Ascending aorta (tissue), 2 donors: ENCODE measurements at places on chromosomes 1 and 21. TPM values are rescaled to one million over a fixed set of nuclear protein-coding genes. Genes with fewer than 3 reads are reported as not detected.

- no peaks in the 10 kb centered on the region for H3K4me1 ChIP-seq
- H3K27me3 ChIP-seq, result no peaks in the 10 kb centered on the region
- H3K27ac ChIP-seq, result peak overlapping the region; percentile 13
- no peak for DNase-seq
- no peak overlapping the region for H3K4me3 ChIP-seq
Measured at GRCh38 chr21:33300701-33301631, 23.8 kb upstream of the IFNAR1 start.

BEND5 gene
- total RNA-seq, result 3.4 TPM

EXTL1 gene
- total RNA-seq, result 0.85 TPM

ESRRG gene
- not detected for total RNA-seq

GRCh38 chr1:30649321-30649991 is 73.9 kb downstream of the MATN1 start:
- no peaks in the 10 kb centered on the region for H3K36me3 ChIP-seq
- H3K27me3 ChIP-seq, result no peaks in the 10 kb centered on the region
- no peaks in the 10 kb centered on the region for H3K4me1 ChIP-seq
- H3K27ac ChIP-seq, result no peak overlapping the region
- no peak overlapping the region for H3K4me3 ChIP-seq
- DNase-seq, result no peak

DNA sequence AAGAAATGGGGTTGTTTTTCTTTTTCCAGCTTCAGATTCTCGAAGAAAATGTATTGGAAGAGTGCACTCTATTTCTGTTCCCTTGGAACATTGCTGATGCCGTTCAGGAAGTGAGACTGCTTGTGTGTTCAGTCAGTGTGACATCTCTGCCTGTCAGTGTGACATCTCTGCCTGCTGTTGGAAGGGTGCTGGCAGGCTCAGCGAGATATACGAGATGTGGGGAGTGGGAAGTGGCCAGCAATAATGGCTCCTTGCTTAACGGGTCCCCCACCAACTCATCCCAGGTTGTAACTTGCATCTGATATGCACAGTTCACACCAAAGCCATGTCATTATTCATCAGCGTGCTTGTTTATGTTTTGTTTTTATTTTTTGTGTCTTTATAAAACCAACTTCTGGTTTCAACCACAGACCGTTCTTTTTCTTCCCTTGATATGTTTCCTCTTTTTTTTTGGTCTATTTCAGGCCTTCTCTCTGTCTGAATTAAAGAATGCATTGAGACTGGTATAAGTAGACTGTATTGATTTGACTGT is 145.4 kb downstream of the GALNT2 start:
- H3K36me3 ChIP-seq, result no peaks in the 10 kb centered on the region
- H3K27ac ChIP-seq, result peak overlapping the region; percentile 93
- peak; percentile 60 for DNase-seq
- peaks cover 27% of the 10 kb centered on the region for H3K4me1 ChIP-seq
- H3K27me3 ChIP-seq, result no peaks in the 10 kb centered on the region

GRCh38 chr1:163807331-163808049 is 485.7 kb downstream of the NUF2 start:
- H3K4me1 ChIP-seq, result no peaks in the 10 kb centered on the region
- DNase-seq, result no peak

ACTN2 gene
- 10.5 TPM for total RNA-seq

PROK1 gene
- total RNA-seq, result not detected

KCNH1 gene
- not detected for total RNA-seq

- DNase-seq, result no peak
- H3K4me3 ChIP-seq, result no peak overlapping the region
- H3K4me1 ChIP-seq, result no peaks in the 10 kb centered on the region
- H3K27me3 ChIP-seq, result no peaks in the 10 kb centered on the region
Measured at GRCh38 chr21:35987475-35987874, 72.9 kb downstream of the SETD4 start.

GRCh38 chr21:42387843-42388340 is 8.0 kb downstream of the TMPRSS3 start:
- H3K27ac ChIP-seq, result no peak overlapping the region
- no peaks in the 10 kb centered on the region for H3K27me3 ChIP-seq
- H3K36me3 ChIP-seq, result no peaks in the 10 kb centered on the region
- no peaks in the 10 kb centered on the region for H3K4me1 ChIP-seq
- H3K4me3 ChIP-seq, result no peak overlapping the region
- no peak for DNase-seq

GRCh38 chr1:55827350-55827749 is 612.2 kb upstream of the USP24 start:
- H3K27me3 ChIP-seq, result no peaks in the 10 kb centered on the region
- H3K27ac ChIP-seq, result no peak overlapping the region
- no peak for DNase-seq
- no peaks in the 10 kb centered on the region for H3K4me1 ChIP-seq
- no peak overlapping the region for H3K4me3 ChIP-seq

DNA sequence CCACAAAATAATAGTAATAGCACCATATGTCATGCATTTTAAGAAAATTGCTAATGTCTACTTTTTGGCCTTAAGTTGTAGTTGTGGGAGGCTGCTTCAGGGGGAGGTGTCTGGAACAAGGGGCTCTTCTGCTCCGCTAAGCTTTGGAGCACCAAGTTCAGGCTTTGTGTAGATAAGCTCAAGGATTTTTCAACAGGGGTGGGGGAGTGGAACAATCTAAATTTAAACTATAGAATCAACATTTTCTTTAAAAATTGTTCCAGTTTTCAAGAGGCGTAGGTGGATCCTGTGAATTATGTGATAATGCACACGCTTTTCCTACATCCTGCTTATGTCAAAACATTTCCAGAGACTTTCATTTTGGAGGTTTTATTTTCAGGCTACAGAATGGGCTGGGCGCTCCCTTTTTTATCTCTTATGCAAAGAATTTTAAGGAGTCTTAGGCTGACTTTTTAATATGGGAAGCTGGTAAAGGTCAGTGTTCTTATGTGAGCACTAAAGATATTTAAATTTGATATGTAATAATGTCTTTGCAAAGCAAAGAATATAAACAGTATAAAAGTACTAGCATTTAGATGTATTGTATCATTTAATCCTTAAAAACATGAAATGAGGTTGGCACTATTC is 9.9 kb downstream of the ATP1A1 start:
- H3K27ac ChIP-seq, result peak overlapping the region; percentile 43
- no peak for DNase-seq
- no peaks in the 10 kb centered on the region for H3K27me3 ChIP-seq
- peaks cover 24% of the 10 kb centered on the region for H3K36me3 ChIP-seq

DNA sequence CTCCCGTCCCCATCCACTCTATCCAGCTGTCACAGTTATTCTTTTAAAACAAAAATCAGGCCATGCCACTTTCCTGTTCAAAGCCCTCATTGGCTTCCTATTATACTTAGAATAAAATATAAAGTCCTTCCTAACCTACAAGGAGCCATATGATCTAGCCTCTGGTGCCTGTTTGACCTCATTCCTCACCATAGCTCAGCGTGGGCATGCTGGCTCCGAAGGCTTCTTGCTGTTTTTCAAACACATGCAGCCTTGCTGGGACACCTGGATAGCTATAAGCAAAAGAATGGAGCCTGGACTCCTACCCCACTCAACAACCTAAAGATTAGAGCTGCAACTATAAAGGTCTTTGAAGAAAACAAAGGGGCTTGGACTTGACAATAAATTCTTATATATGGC is 23.7 kb downstream of the DHCR24 start:
- H3K27me3 ChIP-seq, result no peaks in the 10 kb centered on the region
- H3K36me3 ChIP-seq, result peaks cover 9% of the 10 kb centered on the region
- no peak overlapping the region for H3K4me3 ChIP-seq
- H3K27ac ChIP-seq, result no peak overlapping the region
- peak; percentile 49 for DNase-seq

LRRC71 gene
- not detected for total RNA-seq

DNA sequence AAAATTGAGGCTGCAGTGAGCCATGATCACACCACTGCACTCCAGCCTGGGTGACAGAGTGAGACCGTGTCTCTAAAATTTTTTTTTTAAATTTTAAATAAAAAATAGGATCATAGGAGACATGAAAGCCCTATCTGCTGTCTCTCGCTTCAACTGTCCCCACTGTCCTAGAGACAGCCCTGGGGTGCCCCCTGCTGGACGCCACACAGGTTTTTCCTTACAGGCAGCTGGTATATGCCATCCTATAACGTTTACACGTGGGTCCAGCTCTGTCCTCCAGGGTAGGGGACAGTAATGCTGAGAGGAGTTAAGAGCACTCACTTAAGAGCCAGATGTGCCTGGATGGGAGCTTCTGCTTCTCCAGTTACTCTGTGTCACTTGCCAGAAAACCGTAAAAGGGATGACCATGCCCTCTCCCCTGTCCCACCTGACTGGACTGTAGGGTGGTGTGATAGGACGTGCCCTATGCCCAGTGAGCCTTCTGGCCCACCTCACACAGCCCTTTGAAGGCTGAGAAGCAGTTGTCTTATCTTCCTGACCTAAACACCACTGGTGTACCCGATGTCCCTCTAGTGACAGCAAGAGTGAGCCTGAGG is 8.5 kb downstream of the FBXO2 start:
- H3K4me1 ChIP-seq, result peaks cover 5% of the 10 kb centered on the region
- H3K4me3 ChIP-seq, result no peak overlapping the region
- no peak for DNase-seq
- H3K36me3 ChIP-seq, result no peaks in the 10 kb centered on the region
- no peaks in the 10 kb centered on the region for H3K27me3 ChIP-seq

- no peak overlapping the region for H3K4me3 ChIP-seq
- H3K27ac ChIP-seq, result no peak overlapping the region
- no peaks in the 10 kb centered on the region for H3K36me3 ChIP-seq
- no peak for DNase-seq
- no peaks in the 10 kb centered on the region for H3K27me3 ChIP-seq
Measured at GRCh38 chr1:72623299-72623708, 341.0 kb upstream of the NEGR1 start.

SELP gene
- 40.0 TPM for total RNA-seq

- H3K36me3 ChIP-seq, result no peaks in the 10 kb centered on the region
- no peak for DNase-seq
- H3K4me3 ChIP-seq, result no peak overlapping the region
- no peak overlapping the region for H3K27ac ChIP-seq
- H3K4me1 ChIP-seq, result no peaks in the 10 kb centered on the region
Measured at GRCh38 chr1:41533731-41534080, 49.2 kb upstream of the EDN2 start.

AVPR1B gene
- total RNA-seq, result not detected

CFH gene
- total RNA-seq, result 108 TPM

DNA sequence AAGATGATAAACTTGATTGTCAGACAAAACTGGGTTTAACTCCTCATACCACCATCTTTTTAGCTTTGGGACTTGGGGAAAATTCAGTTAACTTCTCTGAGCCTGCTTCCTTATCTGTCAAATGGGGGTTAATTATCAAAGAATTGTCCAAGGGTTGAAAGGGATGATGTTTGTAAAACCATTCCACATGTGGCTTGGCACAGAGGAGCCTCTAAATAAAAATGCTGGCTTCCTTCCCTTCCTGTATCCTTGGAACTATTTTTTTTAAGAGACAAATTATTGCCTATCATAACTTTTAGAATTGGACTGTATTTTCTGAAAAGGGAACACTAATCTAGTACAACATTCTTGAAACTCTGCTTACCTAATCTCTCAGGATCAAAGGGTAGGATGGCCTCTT is 143.4 kb upstream of the USP24 start:
- no peaks in the 10 kb centered on the region for H3K36me3 ChIP-seq
- no peak overlapping the region for H3K27ac ChIP-seq
- no peak overlapping the region for H3K4me3 ChIP-seq

GRCh38 chr1:200646515-200646914 is 23.2 kb downstream of the DDX59 start:
- no peak for DNase-seq
- H3K36me3 ChIP-seq, result peaks cover 30% of the 10 kb centered on the region
- H3K27ac ChIP-seq, result no peak overlapping the region
- no peaks in the 10 kb centered on the region for H3K27me3 ChIP-seq
- no peaks in the 10 kb centered on the region for H3K4me1 ChIP-seq

OR2L5 gene
- not detected for total RNA-seq

DNA sequence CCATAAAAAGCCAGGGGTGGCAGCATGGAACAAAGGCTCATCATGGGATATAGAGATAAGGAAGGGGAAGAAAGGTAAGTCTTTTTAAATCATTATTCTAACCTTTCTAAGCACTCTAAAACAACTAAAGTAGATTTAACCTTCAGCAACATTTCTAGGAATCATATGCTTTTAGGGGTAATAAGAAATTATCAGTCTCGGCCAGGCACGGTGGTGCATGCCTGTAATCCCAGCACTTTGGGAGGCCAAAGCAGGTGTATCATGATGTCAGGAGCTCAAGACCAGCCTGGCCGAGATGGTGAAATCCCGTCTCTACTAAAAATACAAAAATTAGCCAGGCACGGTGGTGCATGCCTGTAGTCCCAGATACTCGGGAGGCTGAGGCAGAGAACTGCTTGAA is 20.3 kb upstream of the PHTF1 start:
- peaks cover 10% of the 10 kb centered on the region for H3K36me3 ChIP-seq
- H3K4me3 ChIP-seq, result no peak overlapping the region
- no peak for DNase-seq
- no peaks in the 10 kb centered on the region for H3K27me3 ChIP-seq
- H3K27ac ChIP-seq, result no peak overlapping the region
- H3K4me1 ChIP-seq, result peaks cover 27% of the 10 kb centered on the region

DNA sequence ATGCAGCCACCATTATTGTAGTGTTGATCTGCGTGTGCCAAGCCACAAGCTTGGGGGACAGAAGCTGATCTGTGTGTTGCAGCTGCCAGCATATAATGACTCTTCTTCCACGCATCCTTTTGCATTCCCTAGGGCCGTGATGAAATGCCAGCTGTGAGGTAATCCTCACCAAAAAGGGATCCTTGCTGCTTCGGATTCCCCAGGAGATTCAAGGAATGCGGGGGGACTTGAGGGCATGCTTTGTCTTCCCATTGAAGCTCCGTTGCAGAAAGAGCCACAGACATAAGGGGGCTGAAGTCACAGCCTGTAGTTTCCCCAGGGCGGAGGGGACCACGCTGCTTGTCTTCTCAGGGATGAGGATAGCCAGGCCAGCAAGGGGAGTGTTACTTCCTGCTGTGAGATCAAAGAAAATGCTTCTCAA is 281.6 kb upstream of the FMN2 start:
- peaks cover 6% of the 10 kb centered on the region for H3K4me1 ChIP-seq
- no peak overlapping the region for H3K27ac ChIP-seq
- no peaks in the 10 kb centered on the region for H3K27me3 ChIP-seq
- no peaks in the 10 kb centered on the region for H3K36me3 ChIP-seq
- no peak overlapping the region for H3K4me3 ChIP-seq

DNA sequence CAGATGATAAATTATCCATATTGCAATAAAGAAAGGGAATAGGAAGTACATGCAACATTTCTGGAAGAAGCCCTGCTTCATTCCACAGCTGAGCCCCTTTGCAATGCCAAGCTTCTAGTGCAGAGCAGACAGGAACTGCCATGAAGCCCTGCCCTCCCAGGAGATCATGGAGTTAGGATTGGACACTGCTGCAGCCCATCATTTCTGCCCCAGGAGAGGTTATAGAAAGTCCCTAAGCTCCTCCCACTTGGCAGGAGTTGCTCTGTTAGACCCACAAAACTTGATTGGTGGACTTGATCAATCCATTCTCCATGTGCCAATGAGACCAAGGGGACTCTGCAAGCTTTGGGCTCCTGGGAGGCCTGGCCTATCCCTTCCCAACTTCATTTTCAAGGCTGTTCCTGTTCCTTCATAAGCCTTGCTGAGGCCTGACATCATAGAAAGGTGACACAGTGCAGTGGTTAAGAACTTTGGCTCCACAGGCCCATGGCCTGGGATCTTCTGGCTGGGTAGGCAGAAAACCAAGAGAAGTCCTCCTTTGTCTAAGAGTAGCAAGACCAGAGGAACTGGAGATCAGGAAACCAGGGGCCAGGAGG is 1.3 kb upstream of the LAPTM5 start:
- no peak overlapping the region for H3K27ac ChIP-seq
- no peak overlapping the region for H3K4me3 ChIP-seq
- H3K36me3 ChIP-seq, result no peaks in the 10 kb centered on the region
- no peaks in the 10 kb centered on the region for H3K27me3 ChIP-seq
- no peak for DNase-seq
- peaks cover 20% of the 10 kb centered on the region for H3K4me1 ChIP-seq
